ENCODE measurements at places on chromosomes 2 and 18.

DNA sequence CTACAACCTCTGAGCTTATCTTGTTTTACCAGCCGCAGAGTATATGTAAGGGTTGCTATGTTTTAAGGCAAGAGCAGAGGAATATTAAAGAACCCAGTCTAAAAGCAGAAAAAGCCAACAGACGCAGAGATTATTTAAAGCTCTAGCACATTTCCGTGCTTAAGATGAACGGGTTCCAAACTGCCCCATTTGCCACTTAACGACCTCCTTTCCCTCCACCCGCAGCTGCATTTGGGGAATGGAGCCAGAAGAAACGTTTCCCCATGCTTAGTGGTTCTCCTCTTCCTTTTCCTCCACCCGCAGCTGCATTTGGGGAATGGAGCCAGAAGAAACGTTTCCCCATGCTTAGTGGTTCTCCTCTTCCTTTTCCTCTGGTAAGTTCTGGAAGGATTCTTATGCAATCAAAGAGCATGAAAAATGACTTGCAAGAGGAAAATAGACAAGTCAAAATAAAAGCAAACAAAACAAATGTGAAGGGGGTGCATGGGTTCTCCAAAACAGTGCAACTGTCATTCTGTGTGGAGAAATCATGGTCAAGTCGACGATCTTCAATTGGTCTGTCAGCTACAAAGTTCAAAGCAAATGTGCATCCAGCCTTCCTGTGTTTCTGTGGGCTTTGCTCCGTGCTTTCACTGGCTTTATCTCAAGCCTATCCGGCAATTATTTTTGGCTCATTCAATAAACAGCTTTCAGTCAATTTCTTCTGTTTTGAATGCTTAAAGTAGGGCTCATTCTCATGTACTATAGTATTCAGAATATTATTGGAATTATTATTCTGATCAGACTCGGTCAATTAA is 57.8 kb downstream of the DIPK1C start:
- no peak for DNase-seq

- no peak for DNase-seq
These were observed 31.4 kb upstream of the TMEM177 start for GRCh38 chr2:119647440-119648169.

DNA sequence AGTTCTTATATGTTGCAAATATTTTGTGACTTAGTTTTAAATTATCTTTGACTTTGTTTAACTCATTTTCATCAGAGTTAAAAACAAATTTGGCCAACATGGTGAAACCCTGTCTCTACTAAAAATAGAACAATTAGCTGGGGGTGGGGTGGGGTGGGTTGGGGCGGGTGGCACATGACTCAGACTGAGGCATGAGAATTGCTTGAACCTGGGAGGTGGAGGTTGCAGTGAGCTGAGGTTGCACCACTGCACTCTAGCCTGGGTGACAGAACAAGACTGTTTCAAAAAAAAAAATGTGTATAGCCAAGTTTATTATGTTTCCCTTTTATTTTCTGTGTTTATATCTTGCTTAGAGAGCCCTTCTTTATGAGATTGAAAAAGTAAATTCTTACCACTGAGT is 14.2 kb upstream of the LIPG start:
- no peak for DNase-seq

- DNase-seq = no peak
These were observed 165.3 kb downstream of the TNS1 start for GRCh38 chr2:217837530-217837929.

DNA sequence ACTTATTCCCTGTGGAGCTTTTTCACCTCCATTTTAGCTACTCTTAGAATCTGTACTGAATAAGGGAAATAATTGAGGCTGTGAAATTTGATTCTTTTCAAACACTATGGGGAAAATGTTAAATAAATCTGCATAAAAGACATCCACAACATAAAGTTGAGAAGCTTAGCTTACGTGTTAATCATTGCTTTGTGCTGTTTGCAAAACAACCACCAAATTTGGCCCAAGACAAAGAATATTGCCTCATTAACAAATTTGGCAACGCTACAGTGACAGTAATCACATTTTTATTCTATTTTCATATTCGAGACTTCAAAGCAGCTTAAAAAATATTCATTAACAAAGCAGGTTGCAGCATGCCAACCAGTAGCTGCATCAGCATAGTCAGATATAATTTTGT is 437.6 kb downstream of the DPP10 start:
- DNase-seq = no peak

DNA sequence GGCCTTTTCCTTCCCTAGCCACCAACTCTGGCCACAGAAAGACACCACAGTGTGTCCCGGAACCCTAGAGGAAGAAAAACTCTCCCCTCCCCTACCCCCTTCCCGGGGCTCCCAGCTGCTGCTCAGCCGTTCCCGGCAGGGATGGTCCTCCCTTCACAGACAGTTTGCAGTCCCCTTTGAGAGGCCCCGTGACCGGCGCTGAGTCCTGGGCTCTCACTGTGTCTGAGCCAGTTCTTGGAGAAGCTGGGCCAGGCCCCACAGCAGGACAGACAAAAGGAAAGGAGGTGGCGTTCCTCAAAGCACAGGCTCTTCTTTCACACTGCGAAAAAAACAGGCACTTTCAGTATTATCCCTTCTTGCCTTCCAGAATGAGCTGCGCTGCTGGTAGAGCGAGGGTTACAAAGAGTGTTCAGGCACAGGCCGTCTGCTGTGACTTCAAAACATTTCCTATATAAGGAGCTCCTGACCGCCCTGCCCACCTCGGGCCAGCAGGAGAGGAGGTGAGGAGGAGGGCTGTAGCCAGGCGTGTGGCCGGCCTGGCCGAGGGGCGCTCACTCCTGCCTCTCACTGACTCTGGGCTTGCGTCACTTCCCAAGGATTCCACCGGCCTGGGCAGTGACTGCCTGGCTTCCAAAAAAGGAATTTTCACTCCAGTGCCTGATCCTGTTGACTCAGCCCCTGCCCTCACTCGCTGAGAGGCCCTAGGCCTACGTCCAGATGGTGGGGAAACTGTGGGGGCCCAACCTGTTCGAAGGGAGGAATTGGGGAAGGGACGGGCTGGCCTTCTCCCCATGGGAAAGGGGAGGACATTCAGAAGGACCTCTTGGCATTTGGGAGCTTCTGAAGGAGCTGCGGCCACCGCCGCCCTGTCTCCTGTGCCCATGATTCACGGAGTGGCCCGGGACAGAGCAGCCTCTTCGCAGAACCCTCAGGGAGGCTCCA is 24.9 kb downstream of the CIDEA start:
- DNase-seq = peak; percentile 95

GRCh38 chr2:58140508-58141072 is 94.0 kb downstream of the VRK2 start:
- DNase-seq = peak; percentile 33
